Activated T-cell treated with anti-CD3 and anti-CD28 coated beads for 24 hours (primary cell): ENCODE measurements at places on chromosomes 13 and 19.

DNA sequence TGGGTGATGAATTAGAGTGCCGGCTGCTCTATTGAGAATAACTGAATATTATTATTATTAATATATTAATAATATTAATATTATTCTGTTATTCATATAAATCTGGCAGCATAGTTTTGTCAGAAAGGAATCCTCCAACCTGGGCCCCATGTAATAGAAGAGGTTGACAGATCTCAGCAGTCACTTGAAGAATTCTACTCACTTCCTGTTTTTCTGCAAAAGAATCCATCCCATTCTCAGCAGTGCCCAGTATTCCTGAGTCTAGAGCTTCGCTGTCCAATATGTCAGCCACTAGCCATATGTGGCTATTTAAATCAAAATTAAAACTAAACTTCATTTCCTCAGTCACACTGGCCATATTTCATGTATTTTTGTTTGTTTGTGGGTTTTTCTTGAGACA is 72.4 kb upstream of the USPL1 start:
- no peak for DNase-seq

GRCh38 chr13:65660731-65661130 is 1569.4 kb downstream of the PCDH9 start:
- DNase-seq = no peak

- DNase-seq = no peak
Measured at GRCh38 chr19:43286096-43286495, 16.8 kb upstream of the PSG9 start.

GRCh38 chr13:112066624-112067004 is 335 bp upstream of the SOX1 start:
- peak; percentile 48 for DNase-seq

DNA sequence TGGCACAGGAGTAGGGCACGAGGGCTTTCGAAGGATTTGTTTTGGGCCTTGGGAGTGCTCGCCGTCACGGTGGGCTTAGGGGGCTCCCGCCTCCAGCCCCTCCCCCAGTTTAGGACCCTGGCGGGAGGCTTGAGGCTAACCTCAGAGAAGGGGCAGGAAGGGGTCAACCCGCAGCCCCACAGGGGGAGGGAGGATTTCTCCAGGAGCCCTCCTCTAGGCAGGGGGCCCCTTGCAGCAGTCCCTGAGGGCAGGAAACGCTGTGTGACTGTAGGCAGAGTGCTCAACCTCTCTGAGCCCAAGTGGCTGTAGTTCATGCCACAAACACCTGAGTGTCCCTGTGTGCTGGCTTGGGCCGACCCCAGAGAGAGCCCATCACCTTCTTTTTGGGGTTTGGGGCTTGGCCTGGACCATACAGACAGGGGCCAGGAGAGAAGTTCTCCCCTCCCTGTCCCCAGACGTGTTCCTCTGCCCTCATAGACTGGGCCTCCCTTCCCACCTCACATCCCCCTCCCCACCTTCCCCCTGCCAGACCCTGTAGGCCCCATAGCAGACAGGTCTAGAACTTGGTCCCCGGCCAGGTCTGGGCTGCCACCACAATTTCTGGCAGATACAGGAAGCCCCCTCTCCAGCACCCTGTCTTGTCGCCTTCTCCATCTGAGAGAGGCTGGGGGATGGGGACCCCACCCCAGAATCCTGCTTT is 8.1 kb downstream of the ISYNA1 start:
- DNase-seq = no peak

DNA sequence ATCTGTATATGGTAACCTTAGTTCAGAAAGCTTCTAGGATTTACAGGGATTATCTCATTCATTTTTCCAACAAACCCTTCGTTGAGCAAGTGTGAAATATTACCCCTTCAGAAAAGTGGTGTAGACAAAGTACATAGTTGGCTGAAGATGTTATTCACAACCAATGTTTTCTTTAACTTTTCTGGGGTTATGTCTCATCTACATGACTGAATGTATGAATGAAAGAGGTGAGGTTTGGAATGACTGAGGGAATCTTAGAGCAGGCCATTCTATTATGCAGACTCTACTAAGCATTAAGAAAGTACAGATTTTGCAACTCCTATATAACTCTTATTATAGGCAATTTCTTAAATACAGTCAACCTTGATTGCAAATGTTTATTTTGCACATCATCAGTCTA is 167.2 kb downstream of the NDFIP2 start:
- no peak for DNase-seq
